8988T (cell line): ENCODE measurements at places on chromosomes 11 and 22.
A peak's percentile ranks its signal among the peaks of the same experiment; 100 is the strongest.

GRCh38 chr11:62632492-62632891, 10.7 kb upstream of the B3GAT3 start:
- DNase-seq, result no peak

GRCh38 chr11:78083021-78083420, 3.4 kb upstream of the NDUFC2 start:
- no peak for DNase-seq

DNA sequence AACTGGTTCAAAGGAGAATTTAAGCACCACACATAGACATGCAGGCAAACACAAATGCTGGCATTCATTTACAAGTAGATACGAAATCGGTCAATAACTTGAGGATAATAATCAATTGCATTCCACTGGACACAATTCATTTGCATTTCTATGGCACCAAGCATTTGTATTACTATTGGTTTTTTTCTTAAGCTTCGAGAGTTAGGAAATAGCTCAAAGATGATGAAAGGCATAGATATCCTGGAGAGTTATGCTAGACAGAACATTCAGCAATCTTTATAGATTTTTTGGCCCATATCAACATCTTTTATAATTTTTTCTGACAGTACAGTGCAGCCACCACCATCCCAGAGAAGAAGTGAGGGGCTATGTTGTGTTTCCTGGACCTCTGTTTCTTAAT, 544.4 kb downstream of the MIAT start:
- DNase-seq, result no peak

DNA sequence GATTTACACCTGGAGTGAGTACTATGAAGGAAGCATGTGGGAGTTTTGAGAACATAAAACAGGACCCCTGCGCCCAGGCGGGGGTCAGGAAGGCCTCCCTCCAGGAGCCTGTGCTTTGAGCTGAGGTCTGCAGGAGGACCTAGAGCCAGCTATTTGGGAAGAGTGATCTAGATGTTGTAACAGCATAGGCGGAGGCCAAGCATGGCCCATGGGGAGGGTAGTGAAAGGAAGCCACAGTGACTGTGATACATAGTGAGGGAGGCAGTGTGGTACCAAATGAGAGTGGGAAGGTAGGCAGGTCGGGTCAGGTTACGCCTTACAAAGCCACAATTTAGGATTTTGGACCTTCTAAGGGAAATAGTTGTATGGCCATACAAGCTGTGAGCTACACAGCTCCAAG, 147.5 kb downstream of the PARVA start:
- no peak for DNase-seq

DNA sequence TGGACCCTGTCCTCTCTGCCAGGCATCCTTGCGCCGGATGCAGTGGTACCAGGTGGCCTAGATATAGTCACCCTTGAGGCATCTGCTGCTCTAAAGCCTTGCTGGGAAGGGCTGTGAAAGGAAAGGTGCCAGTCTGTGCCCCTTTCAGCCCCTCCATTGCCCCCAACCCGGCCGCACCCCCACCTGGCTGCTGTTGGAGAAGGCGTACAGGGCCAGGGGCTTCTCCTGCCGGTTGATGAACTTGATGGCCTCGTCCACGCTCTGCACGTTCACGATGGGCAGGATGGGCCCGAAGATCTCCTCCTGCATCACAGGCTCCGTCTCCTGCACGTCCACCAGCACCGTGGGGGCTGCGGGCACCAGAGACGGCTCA, 10.2 kb downstream of the ALDH3B2 start:
- no peak for DNase-seq

- DNase-seq, result no peak
Observed at GRCh38 chr22:38041760-38042487, 15.3 kb upstream of the PICK1 start.

DNA sequence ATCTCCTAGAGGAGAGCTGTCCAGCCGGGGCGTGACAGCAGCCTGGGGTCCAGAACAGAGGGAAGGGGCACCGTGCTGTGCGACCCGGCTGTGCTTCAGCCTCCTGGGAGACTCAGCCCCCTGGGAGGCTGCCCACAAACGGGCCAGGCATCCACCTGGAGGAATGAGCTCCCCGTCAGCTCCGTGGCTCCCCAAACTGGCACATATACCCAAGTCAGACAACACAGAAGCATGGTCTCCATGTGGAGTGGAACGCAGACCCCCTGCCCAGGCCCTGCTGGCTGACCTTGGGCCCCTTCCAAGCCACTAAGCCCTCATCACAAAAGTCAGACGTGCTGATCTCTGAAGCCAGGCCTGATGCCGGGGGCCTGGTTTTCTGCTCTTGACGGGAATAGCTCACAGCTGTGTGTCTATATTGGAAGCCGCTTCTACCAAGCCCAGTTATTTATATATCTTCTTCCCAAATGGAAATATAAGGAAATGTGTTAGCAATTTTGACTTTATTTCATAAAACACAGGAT, 91.7 kb downstream of the BRD1 start:
- no peak for DNase-seq

DNA sequence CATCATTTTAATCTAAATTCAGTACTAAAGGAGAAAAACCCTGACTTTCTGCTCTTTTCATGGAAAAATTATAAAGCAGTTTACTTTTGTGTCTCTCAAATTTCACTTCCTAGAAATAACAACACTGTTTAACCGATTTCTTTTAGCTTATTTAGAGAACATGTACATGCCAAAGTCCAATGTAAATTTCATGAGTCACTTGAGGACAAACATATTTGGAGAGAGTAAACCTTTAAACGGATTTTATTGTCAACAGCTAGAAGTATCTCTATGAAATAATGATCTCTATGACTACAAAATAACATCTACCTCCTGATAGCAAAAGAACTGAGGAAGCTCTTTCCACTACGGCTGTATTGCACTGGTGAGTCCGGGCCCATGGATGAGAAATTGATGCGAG, 46.3 kb upstream of the SLC22A25 start:
- DNase-seq, result no peak

GRCh38 chr22:37802310-37803194, 5.2 kb upstream of the GCAT start:
- peak; percentile 85 for DNase-seq

DNA sequence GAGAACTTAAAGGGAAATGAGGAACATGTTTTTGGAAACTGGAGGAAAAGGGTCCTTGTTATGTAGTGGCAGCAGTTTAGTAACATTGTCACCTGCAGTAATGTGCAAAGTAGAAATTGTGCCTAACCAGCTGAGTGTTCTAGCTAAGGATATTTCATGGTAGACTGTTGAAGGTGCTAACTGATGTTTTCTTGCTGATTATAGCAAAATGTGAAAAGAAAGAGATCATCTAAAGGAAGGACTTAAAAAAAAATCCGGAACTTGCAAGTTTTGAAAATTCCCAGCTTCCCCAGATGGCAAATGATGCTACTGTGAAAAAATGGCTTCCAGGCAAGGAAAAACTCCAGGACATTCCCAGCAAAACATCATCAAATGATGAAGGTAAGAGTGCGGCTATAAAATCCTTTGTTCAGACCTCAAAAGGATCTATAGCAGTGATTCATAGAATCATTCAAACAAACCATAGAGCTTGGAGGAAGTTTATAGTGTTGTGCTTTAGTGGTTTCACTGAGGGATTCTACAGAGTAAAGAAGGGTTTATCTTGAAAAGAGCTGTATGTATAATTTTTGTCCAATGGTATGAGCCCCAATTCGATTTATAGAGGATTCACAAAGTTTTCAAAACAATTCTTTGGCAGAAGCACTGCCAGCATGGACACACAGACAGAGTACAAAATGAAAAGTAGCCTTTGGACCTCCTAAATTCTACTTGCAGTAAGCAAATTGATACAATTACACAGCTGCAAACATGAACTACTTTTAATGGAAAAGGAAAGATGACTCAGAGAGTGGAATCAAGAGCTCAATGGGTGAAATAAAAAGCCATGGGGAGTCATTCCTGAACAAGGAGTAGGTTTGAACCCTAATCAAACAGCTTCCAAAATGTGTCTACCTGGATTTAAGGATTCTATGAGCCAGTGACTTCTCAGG, 4.3 kb upstream of the TRIM44 start:
- DNase-seq, result no peak

DNA sequence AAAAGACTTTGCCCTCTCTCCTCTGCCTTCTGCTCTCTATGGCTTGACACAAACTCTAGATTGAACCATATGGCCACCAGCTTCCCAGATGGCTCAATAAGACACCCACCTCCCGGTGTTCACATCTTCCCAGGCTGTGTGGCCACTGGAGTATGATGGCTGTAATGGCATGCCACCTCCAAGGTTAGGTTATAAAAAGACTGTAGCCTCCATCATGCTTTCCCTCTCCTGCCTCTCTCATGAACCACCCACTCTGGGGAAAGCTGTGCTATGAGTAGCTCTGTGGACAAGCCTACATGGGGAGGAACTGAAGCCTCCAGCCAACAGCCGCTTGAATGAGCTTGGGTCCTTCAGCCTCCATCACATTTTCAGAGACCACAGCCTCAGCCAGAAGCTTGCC, 479.2 kb downstream of the MIAT start:
- DNase-seq, result no peak

GRCh38 chr11:68375766-68376165, 63.4 kb downstream of the LRP5 start:
- DNase-seq, result no peak

GRCh38 chr11:120037111-120037510, 100.8 kb downstream of the TRIM29 start:
- DNase-seq, result no peak

DNA sequence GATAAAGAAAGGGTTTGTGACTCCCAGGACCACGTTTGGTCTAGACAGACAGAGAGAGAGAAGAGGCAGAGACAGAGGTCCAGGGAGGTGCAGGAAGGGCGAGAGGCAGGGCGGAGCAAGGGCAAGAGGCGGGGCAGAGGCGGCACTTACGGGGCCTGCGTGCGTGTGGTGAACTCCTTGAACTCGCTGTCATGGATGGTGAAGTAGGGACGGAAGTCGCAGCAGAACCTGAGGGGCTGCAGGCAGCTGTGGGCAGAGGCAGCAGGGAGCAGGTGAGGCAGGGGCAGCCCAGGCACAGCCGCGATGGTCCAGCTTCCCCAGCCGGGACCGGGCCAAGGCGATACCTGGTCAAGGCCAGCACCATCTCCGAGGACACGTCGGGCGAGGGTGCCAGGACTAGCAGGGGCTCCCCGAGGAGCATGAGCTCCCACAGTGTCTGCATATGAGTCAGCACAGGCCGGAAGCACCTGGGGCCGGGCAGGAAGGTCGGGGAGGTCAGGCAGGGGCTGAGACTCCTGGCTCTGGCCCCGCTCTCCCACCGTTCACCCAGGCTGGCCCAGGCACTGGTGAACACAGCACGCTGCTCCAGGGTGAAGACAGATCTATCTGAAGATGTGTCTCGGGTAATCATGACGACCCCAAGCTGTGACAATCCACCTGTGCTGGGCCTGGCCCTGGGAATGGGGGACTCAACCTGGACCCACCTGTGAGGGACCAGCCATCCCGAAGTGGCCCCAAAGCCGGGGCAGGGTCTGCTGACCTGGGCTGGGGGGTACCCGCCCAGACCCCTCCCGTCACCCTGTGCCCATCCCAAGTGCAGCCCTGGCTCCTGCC, 7.2 kb upstream of the PLXNB2 start:
- DNase-seq, result peak; percentile 9

DNA sequence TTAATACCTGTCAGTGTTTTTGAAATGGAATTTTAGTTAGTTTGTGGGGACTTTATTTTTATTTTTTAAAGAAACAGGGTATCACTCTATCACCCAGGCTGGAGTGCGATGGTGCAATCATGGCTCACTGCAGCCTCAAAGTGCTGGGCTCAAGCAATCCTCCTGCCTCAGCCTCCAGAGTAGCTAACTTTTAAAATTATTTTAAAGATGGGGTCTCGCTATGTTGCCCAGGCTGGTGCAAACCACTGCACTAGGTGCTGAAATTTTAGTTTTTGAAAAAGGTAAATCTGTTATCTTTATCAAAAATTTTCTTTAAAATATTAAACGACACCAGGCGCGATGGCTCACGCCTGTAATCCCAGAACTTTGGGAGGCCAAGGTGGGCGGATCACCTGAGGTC, 42.6 kb downstream of the AMBRA1 start:
- no peak for DNase-seq

DNA sequence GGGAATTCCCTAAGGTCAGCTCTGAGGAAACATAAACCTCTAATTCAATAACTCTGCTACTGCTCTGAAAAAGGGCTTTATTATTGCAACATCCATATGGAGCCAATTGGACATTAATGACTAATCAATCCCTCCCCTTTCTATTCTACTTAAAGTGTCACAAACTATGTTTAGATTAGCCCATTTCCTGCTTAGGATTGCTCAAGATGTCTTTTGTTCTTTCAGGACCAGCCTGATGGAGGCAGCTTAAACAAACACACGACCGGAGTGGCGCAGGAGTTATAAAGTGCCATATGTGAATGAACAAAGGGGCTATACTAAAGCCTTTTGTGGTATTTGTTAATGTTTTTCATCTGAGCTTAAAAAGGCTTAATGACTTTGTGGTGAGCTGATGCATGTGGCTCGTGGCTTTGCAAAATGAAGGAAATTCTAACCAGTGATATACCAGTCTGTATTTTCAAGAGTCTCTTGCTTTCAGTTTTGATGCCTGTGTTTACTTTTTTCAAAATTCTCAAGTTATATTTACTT, 354.4 kb downstream of the SOX6 start:
- DNase-seq, result no peak

DNA sequence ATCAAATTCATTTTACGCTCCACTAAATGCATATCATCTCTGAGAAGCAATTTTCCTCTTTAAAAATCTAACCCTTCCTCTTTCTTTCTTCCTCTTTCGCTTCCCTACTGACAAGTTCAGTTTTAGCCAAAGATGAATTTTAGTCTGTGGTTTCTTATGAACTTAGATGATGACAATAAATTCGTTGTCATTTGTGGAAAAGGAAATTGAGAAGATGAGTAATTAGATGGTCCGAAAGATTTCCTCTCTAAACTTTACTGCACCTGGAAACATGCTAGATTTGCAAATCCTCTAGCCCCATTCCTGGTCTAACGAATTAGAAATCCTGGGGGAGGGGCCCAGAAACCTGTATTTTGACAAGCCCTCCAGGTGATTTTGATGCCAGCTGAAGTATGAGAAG, 855.4 kb upstream of the CHORDC1 start:
- no peak for DNase-seq

DNA sequence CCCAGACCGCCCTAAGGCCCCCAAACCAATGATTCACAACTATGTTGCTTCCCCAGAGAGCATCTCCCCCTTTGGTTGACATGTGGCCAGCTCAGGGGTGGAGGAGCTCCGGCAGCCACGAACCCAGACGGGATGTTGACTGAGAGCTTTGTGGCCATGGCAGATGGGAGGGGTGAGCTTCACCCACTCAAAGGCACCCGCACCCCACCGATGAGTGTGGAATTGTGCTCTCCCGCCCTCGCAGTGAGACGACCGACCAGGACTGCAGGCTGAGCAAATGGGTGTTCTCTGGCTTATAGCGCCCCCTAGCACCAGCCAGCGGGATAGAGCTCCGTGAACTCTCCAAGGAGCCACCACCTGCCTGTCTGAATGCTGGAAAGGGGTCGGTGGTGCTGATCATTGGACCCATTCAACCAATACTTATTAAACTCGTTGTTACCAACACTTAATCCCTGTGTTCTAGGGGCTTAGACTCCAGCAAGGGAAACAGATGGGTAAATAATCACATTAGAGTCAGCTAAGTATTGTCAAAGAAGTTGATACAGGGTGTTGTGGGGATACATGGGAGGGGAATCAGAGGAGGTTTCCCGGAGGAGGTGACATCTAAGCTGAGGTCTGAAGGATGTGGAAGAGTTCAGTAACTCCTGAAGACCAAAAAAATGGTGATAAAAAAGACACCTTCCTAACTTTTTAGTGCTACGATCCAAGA, 4.5 kb upstream of the TIMP3 start:
- no peak for DNase-seq
